ENCODE measurements at places on chromosomes 13 and 19.

GRCh38 chr19:13979686-13980085 lies 26.4 kb downstream of the RFX1 start:
- DNase-seq, result no peak

- no peak for DNase-seq
Observed at GRCh38 chr13:113652404-113653263, 5.4 kb downstream of the ATP4B start.

GRCh38 chr19:11096210-11096841 lies 7.1 kb downstream of the LDLR start:
- DNase-seq, result peak; percentile 91

GRCh38 chr13:96238861-96239260 lies 149.0 kb downstream of the HS6ST3 start:
- no peak for DNase-seq

GRCh38 chr19:7230826-7231225 lies 63.4 kb downstream of the INSR start:
- DNase-seq, result peak; percentile 67

DNA sequence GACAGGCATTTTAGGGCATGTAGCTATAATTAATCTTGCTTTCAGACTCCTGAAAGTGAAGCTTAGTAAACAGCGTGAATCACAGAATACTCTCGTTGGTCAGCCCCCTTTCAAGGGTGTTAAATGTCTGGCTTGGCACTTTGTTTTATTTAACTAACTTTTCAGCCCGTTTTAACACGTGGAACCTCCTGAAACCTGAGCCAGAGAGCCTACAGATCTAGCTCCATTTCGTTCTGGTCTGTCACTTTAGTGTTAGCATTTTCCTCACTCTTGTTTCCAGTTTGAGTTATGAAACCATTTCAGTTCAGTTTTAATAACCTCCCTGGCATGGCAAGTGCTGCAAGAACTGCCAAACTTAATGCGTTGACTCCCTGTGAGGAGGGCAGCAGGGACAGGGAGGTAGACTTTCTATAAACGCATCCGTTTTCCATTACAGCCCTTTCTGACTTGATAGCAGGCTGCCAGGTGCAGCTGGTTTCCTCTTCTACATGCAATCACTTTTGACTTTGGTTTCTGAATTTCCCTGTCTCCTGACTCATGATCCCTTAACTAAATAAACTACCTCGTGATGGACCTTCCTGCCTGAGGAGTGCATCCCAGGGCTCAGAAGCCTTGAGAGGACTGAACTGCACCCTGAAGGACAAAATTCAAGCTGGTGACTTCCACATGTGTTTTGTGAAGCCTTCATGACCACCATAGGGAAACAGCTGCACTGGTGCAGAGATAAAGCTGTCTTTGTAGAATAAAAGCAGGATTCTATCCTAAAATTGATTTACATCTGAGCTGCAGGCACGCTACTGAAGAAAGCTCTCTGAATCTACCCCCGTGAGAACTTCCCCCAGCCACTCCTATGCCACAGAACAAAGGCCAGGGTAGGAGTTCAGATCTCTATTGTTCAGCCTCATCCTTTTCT lies 192.6 kb downstream of the DLEU7 start:
- DNase-seq, result no peak

DNA sequence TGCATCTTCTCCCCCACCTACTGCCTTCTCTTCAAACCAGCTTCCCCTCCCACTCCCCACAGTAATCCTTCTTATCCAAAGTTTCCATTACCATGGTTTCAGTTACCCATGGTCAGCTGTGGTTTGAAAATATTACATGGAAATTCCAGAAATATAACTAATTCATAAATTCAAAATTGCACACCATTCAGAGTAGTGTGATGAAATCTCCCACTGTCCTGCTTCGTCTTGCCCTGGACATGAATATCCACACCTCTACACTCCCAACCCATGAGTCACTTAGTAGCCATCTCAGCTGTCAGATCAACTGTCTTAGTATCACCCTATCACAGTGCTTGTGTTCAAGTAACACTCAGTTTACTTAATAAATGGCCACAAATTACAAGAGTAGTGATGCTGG lies 3.8 kb upstream of the KCTD12 start:
- DNase-seq, result no peak

- no peak for DNase-seq
Observed at GRCh38 chr13:111947026-111947810, 119.7 kb upstream of the SOX1 start.

All from muscle of back (tissue), 13 donors.